ENCODE measurements at places on chromosomes 16 and 17. TPM values are rescaled to one million over a fixed set of nuclear protein-coding genes. Genes with fewer than 3 reads are reported as not detected.
A peak's percentile ranks its signal among the peaks of the same experiment; 100 is the strongest.

- no peaks in the 10 kb centered on the region for H3K36me3 ChIP-seq
- DNase-seq, result no peak
- no peak overlapping the region for H3K27ac ChIP-seq
- H3K27me3 ChIP-seq, result no peaks in the 10 kb centered on the region
- H3K4me1 ChIP-seq, result no peaks in the 10 kb centered on the region
- no peak overlapping the region for H3K4me3 ChIP-seq
Measured at GRCh38 chr16:12971241-12971640, 69.8 kb downstream of the SHISA9 start.

GRCh38 chr17:7511108-7511507 is 26.9 kb downstream of the POLR2A start:
- H3K27me3 ChIP-seq, result no peaks in the 10 kb centered on the region
- no peak overlapping the region for H3K27ac ChIP-seq

NPTX1 gene
- total RNA-seq, result 0.93 TPM

- H3K27ac ChIP-seq, result no peak overlapping the region
- H3K4me1 ChIP-seq, result peaks cover 6% of the 10 kb centered on the region
- no peak overlapping the region for H3K4me3 ChIP-seq
- no peaks in the 10 kb centered on the region for H3K36me3 ChIP-seq
- no peaks in the 10 kb centered on the region for H3K27me3 ChIP-seq
- DNase-seq, result no peak
Measured at GRCh38 chr17:50514936-50515702, 6.9 kb downstream of the MYCBPAP start.

- H3K27me3 ChIP-seq, result peaks cover 68% of the 10 kb centered on the region
- H3K4me3 ChIP-seq, result no peak overlapping the region
- H3K36me3 ChIP-seq, result no peaks in the 10 kb centered on the region
- no peak overlapping the region for H3K27ac ChIP-seq
- H3K4me1 ChIP-seq, result peaks cover 34% of the 10 kb centered on the region
Measured at GRCh38 chr16:3193221-3194212, 5.5 kb downstream of the OR1F1 start.

- no peak for DNase-seq
- H3K36me3 ChIP-seq, result no peaks in the 10 kb centered on the region
- no peaks in the 10 kb centered on the region for H3K4me1 ChIP-seq
- no peak overlapping the region for H3K4me3 ChIP-seq
- no peak overlapping the region for H3K27ac ChIP-seq
- H3K27me3 ChIP-seq, result no peaks in the 10 kb centered on the region
Measured at GRCh38 chr17:61352781-61353491, 46.7 kb upstream of the TBX2 start.

CMTM1 gene
- 8.6 TPM for total RNA-seq

GFAP gene
- total RNA-seq, result not detected

GRCh38 chr17:80720610-80721577 is 176.3 kb downstream of the RPTOR start:
- H3K4me3 ChIP-seq, result no peak overlapping the region
- H3K27me3 ChIP-seq, result no peaks in the 10 kb centered on the region
- peak overlapping the region; percentile 48 for H3K27ac ChIP-seq
- H3K36me3 ChIP-seq, result no peaks in the 10 kb centered on the region
- DNase-seq, result no peak

- no peak overlapping the region for H3K4me3 ChIP-seq
- no peak overlapping the region for H3K27ac ChIP-seq
- peaks cover 33% of the 10 kb centered on the region for H3K4me1 ChIP-seq
- peaks cover 4% of the 10 kb centered on the region for H3K36me3 ChIP-seq
- no peak for DNase-seq
Measured at GRCh38 chr17:42560246-42560645, 1.7 kb upstream of the COASY start.

DNA sequence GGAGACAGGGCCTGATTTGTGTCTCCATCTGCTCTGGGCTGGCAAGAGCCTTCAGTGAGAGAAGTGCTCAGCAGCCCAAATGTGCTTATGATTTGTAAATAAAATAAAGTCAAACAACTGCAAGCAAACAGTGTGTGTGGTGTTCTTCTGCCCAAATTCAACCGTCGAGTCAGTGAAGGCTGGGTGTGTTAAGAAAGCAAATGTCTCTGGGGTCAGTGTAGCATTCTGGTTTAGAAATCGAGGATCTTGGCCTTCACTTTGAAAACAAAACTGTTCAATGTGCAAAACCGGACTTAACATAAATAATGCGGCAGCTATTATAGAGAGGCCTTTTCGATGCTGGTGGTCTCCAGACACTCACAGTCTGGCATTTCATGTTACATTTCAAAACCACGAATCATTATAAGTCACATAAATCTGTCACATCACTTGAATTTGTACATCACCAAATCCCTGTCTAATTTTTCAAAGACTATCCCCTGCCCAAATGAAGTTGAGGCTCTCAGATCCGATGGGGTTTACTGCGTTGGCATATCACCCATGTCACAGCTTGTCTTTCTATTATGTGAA is 158.6 kb upstream of the MYOCD start:
- no peak overlapping the region for H3K4me3 ChIP-seq
- H3K36me3 ChIP-seq, result no peaks in the 10 kb centered on the region

CIAPIN1 gene
- total RNA-seq, result 81.1 TPM

GRCh38 chr17:74585711-74586110 is 6.4 kb downstream of the CD300LD start:
- H3K4me3 ChIP-seq, result no peak overlapping the region
- H3K36me3 ChIP-seq, result no peaks in the 10 kb centered on the region
- no peak for DNase-seq
- H3K4me1 ChIP-seq, result no peaks in the 10 kb centered on the region

GRCh38 chr16:30382111-30382881 is at the start of gene SEPTIN1:
TSS of gene SEPTIN1 (minus strand) at chr16:30382561. CDS start at chr16:30382542, 19 bp downstream.
- H3K4me1 ChIP-seq, result peaks cover 54% of the 10 kb centered on the region
- no peaks in the 10 kb centered on the region for H3K36me3 ChIP-seq
- no peaks in the 10 kb centered on the region for H3K27me3 ChIP-seq

DNA sequence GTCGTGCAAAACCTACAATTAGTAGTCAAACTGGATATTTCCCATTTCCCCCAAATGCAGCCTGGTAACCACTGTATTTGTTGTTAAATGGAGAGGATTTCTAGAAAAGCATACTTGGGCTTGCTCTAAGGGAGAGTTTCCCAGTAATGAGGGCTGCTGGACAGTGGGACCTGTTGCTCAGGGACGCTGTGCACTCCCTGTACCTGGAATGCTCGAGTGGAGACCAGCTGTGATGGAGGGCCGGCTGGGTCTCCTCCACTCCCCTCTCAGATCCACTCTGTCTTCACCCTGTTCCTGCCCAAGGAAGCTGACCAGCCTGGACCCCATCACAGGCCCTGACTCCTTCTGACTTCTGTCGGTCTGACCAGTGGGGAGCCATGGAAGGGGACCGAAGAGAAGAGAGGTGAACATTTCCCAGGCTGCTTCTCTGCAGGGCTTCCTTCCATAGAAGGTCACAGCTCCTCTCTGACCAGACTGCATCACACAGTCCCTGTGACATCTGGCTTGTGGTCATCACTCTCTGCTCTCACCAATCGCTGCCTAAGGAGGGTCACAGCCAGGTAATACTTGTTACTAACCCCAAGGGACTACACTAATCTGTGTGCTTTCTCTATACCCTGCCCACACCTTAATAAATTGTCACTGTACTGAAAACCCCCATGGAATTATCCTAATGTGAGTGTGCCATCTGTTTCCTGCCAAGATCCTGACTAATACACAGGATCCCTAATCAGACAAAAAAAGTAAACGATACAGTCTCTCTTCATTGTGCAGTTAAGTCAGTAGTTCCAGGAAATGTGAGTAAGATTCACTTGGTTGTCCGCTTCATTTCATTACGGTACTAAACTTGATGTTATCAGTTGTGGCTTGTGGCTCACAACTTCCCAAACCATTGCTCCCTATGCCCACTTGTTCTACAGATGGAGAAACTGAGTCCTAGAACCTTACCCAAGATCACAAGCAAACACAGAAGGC is 102.4 kb downstream of the CCT6B start:
- H3K27me3 ChIP-seq, result no peaks in the 10 kb centered on the region
- no peak overlapping the region for H3K27ac ChIP-seq
- no peak overlapping the region for H3K4me3 ChIP-seq
- no peaks in the 10 kb centered on the region for H3K4me1 ChIP-seq
- no peaks in the 10 kb centered on the region for H3K36me3 ChIP-seq

GRCh38 chr17:6138761-6139446 is 68.7 kb downstream of the WSCD1 start:
- H3K36me3 ChIP-seq, result no peaks in the 10 kb centered on the region
- no peaks in the 10 kb centered on the region for H3K27me3 ChIP-seq
- no peak overlapping the region for H3K4me3 ChIP-seq
- H3K4me1 ChIP-seq, result no peaks in the 10 kb centered on the region

DNA sequence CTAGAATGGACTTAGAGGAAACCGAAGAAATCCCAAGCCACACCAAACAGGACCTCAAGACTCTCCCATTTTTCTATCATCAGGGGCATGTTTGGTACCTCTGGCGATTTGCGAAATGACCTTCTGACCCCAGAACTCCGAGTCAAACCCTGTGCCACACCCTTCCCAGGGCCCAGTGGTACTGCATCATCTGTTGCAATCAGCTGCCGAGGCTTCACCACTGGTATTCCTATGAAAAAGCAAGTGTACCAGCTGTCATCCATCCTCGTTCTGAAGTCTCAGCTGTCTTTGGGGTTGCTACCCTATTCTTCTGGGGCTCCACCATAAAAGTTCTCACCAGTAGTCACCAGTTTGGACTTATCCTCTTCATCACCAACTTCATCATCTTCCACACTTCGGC is 2.3 kb upstream of the RSKR start:
- H3K27ac ChIP-seq, result no peak overlapping the region
- no peaks in the 10 kb centered on the region for H3K4me1 ChIP-seq
- H3K4me3 ChIP-seq, result no peak overlapping the region
- H3K27me3 ChIP-seq, result no peaks in the 10 kb centered on the region
- no peak for DNase-seq
- peaks cover 53% of the 10 kb centered on the region for H3K36me3 ChIP-seq

KRT20 gene
- total RNA-seq, result not detected

DNA sequence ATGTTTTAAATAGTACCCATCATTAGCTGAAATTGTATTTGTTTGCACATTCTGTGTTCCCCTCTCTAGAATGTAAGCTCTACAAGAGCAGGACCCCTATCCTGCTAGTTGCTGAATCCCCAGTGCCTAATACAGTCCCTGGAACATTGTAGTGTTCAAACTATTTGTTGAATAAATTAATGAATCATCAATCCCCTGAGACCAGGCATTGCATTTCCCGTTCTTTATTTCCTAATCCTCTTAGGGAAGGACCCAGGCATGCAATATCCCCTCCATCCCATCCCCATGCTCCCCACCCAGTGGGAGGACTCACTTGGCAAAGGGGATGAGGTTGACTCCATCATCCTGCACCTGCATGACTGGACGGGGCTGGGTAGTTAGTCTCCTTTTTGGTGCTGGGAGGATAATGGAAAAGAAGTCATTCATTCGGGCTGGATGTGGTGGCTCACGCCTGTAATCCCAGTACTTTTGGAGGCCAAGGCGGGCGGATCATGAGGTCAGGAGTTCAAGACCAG is 3.2 kb downstream of the INCA1 start:
- H3K4me1 ChIP-seq, result peaks cover 28% of the 10 kb centered on the region
- H3K27me3 ChIP-seq, result no peaks in the 10 kb centered on the region
- H3K36me3 ChIP-seq, result no peaks in the 10 kb centered on the region
- H3K4me3 ChIP-seq, result no peak overlapping the region

SMARCD2 gene
- total RNA-seq, result 96.8 TPM

DNA sequence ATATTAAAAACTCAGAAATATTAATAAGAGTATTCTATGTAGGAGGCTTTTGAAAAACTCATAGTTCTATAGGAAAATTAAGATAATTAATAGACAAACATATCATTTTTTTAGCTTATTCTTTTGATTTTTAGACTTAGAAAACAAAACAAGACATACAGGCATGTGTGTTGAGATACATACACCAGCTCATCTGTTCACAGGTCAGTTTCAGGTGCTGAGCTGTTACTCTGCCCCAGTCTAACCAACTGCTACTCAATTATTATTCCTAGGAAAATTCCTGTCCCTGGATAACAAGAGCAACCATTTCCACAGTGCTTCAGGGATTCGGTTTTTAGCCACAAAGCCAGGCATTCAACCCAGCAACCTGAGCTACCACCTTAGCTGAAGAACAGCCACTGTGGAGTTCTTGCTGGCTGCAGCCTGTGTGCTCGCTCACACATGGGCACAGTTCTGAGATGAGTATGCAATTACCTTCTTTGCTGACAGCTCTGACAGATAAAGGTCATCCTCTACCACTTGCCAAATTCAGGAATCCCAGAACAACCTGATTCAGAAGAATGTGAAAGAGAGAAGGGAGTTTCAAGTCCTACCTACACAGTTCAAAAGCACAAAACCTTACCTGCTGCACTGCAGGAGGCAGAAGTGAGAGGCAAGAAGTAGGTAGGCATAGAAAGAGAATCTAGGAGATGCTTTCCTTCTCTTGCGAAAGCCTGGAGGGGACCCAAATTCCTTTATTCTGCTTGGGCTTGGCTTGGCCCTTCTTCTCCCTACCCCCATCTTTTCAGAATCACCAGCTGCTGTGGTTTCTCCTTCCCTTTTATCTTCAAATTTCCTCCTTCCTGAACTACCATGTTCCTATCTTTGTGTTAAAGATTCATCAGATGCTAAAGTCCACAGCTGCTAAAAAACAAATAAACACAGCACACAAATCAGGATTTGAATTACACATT is 62.7 kb downstream of the TEX2 start:
- no peak overlapping the region for H3K4me3 ChIP-seq
- no peaks in the 10 kb centered on the region for H3K27me3 ChIP-seq
- DNase-seq, result no peak
- no peaks in the 10 kb centered on the region for H3K36me3 ChIP-seq
- H3K4me1 ChIP-seq, result peaks cover 7% of the 10 kb centered on the region

DNA sequence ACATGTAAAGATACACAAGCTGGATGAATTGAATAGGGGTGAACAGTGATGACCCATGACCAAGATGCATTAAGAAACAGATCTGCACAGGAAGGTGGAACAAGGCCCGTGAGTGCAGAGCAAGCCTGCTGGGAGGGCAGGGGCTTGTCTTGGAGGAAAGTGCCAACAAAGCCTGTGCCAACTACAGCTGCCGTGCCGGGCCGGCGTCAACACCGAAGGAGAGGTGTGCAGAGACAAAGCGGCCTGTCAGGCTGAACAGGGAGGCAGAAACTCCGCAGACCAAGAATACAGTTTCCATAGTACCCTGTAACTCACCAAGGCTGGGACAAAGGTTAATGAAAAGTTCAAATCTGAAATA is 46.7 kb downstream of the ANKRD11 start:
- H3K4me3 ChIP-seq, result no peak overlapping the region
- DNase-seq, result peak; percentile 32
- no peak overlapping the region for H3K27ac ChIP-seq

ATP2A3 gene
- 111 TPM for total RNA-seq

RNF112 gene
- 0.22 TPM for total RNA-seq

SYCE1L gene
- total RNA-seq, result 4.6 TPM

Measured in CD8-positive, alpha-beta memory T cell (primary cell).